ENCODE measurements at places on chromosomes 2 and 18.

- DNase-seq, result no peak
Observed at GRCh38 chr2:174608866-174609214, 11.2 kb upstream of the WIPF1 start.

- no peak for DNase-seq
Observed at GRCh38 chr2:208490492-208490891, 83.9 kb downstream of the PTH2R start.

GRCh38 chr2:37456479-37456878 lies 112.0 kb downstream of the QPCT start:
- no peak for DNase-seq

DNA sequence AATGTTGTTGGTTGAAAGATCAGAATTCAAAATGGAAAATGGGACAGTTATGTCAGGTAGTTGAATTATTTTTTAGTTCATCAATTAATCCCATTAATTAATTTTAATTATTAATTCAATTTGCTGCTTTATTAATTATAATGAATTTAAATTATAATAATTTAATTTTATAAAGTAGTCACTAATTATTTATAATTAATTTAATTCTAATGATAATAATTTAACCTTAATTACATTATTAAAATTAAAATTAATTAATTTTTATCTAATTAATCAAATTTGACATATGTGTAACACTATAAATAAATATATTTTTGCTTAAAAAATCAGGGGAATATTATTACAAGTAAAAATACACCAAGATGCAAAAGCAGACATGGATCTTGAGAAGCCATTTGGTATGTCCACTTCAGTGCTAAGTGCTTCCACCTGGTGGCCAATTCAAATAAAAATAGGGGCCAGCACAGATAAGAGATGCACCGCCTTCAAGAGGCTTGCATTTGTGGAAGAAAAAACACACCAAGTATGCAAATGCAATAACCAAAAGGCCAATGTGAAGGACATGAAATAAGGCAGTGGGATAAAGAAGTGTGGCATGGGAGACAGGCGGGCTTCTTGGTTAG lies 73.2 kb downstream of the MBP start:
- DNase-seq, result no peak

DNA sequence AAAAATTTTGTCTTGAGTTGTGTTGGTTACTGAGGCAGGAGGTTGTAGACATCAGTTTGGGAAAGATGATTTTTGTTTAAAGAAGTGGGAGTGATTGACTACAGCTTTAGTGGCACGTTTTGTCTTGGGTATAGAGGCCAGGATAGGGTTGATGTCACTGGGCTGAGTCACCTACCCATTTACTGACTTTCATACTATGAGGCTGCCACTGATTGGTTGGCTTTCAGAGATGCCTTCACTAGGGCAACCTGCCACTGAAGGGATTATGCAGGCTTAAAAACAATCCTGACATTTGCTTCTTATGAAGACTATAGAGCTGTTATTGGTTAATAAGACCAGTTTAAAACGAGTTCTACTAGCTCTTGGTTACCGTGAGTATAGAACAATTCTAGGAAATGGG lies 479.1 kb downstream of the SOX11 start:
- DNase-seq, result no peak

DNA sequence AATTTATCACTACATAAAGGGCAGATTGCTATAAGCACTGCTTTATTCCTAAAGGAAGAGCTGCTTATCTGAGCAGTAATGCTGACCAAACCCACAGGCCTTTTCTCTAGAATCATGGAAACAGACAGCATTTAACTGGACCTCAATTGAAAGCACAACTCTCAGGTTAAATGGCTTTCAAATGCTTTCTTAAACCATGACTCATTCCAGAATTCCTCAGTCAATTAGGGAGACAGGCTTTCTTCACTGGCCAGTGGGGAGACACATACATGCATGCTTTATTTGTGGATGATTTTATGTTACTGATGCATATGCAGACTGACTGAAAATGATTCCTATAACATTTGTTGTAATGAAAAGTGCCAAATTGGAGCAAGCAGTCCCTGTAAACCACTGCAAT lies 114.6 kb downstream of the ACVR1 start:
- DNase-seq, result no peak

GRCh38 chr2:118372886-118373830 lies 284.9 kb downstream of the INSIG2 start:
- DNase-seq, result no peak

- no peak for DNase-seq
Observed at GRCh38 chr2:219210886-219211362, 4.3 kb downstream of the ZFAND2B start.

DNA sequence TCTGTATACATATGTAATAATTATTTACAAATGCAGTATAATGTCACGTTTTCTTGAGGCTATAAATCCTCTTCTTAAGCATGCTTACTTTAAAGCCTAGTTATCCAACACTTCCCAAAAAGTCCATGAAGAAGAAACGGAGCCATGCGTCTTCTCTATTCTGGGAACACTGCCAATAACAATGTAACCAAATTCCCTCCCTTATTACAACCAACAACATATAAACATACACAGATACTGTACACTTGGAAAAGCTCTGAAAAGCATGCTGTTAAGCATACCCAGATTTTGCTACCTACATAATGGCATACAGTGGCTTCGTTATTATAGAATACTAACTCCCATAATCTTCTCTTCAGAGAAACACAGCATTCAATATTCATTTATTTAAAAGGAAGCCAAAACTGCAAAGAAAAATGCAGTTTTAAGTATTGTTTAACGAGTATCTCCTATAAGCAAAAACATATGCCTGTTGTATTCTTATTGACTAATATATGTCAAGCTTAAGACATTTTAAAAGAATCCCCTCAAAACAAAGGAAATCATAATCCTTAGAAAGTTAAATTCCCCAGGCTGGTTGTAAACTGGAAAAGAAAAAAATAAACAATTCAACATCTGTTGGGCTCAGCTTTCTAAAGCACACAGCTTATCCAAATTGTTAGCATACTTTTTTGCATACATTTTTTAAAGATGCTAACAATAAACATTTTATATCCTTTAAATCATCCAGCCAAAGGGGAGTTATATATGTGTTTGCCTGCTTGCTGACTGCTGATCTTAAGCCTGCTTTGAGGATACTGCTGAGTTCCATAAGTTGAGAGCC lies 83.4 kb downstream of the SLC25A12 start:
- DNase-seq, result no peak

- DNase-seq, result no peak
Observed at GRCh38 chr2:23394700-23395099, 9.7 kb downstream of the KLHL29 start.

DNA sequence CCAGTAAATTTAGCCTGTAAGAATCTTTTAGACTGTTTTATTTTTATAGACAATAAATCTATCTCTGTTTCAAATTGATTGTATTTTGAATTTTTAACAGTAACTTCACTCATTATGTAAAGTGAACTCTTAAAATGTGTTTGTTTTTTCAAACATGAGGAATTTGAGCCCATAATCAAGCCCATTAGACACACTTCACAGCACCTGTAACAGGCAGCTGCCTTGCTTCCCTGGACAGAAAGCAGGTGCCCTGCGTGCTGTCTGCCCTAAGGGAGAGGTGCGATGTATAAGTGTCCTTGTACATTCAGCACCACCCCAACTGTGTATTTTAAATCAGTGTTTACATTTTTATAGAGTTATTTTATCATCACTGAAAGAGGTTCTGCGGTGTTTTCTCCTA lies 186.5 kb upstream of the TPO start:
- DNase-seq, result no peak

DNA sequence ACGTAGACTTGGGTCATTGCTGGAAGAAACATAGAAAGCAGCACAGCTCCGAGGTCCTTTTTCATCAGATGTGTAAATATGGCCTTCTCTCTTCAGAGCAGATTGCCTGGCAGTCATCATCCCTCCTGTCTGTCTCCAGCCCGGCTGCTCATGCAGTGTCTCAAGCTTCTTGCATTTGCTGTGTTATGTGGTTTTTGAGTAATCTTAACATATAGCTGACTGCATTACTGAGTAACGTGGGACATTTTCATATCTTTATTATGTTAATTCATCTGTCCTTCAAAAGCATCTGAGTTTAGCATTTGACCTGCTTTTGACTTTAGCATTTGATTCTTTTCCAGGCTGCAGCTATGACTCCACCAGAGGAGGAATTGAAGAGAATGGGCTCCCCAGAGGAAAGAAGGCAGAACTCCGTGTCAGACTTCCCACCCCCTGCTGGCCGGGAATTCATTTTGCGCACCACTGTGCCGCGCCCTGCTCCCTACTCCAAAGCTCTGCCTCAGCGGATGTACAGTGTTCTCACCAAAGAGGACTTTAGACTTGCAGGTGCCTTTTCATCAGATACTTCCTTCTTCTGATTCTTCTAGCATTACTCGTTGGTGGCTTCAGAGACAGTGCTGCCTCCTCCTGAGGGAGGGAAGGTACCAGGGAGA lies 116.2 kb downstream of the RAB3GAP1 start:
- no peak for DNase-seq

DNA sequence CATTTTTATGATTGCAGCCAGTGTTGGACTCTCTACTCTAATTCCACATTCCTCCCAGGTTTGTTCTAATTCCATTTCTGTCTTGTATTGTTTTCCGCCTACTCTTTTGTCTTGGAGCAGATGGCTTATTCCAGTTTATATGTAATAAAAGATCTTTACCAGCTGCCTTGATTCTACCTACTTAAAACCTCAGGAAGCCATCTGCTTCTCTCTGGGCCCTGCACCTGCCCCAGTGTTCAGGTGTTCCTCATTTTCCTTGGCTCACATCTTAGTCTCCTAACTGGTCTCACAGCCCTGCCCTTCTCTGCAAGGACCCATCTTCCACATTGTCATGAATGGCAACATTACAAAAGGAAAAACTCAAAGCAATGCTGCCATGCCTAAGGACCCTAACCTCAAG lies 21.0 kb upstream of the IL37 start:
- DNase-seq, result no peak

DNA sequence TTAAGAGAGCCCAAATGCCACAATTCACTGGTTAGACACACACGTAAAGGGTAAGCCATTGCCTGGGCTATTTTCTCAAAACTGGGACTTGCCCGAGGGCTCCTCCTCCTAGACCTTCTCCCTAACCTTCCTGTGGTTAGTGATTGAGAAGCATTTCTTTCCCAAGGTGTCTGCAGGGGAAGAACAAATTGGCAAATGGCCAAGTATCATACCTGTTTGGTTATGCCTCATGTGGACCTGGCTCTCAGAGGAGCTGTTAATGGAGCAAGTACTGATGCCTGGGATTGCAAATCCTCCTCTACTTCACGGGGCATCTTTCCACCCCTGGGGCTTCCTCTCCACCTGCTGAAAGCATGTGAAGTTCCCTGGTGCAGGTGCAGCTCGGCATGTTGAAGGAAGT lies 187.5 kb upstream of the CYRIA start:
- DNase-seq, result no peak

DNA sequence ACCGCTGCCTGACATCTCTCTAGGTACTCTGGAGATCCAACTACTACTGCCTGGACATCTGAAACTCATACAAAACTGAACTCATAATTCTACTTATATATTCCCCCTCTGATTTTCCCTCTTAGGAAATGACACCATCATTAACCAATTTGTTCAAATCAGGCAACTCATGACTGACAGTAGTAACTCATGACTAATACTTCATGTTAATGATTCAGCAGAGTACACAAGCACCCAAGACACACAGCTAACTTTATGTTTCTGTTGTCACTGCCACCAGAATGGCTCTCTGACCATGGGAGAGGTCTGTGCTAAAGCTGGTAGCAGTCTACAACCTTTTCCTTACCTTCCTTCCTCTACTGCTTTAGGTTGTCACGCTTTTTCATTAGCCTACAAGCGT lies 91.1 kb downstream of the ITSN2 start:
- peak; percentile 19 for DNase-seq

DNA sequence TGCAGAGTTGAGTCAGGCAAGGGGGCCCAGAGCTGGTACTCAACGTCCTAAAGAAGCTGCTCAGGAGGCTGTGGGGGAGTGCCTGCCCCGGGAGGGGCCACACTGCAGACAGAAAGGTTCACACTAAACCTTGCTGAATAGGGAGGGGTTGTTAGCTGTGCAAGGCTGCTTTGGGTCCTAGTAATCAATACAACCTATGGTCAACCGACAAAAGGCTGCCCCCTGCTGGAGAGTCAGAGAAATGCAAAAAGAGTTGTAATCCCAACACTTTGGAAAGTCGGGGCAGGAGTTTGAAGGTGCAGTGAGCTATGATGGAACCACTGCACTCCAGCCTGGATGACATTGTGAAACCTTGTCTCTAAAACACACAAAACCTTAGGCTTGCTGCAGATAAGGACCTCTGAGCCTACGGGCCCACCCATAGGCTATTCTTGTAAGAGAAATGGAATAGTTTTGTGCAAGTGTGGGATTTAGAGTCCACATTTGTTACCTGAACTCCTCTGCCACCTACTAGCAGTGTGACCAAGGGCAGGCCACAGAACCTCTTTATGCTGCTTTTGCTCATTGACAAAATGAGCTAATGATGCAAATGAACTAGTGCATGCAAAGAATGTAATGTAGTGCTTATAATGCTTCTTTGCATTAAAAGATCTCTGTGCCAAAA lies 81.5 kb downstream of the PRPF40A start:
- DNase-seq, result peak; percentile 29

- DNase-seq, result no peak
Observed at GRCh38 chr2:241811201-241811951, 2.4 kb downstream of the NEU4 start.

DNA sequence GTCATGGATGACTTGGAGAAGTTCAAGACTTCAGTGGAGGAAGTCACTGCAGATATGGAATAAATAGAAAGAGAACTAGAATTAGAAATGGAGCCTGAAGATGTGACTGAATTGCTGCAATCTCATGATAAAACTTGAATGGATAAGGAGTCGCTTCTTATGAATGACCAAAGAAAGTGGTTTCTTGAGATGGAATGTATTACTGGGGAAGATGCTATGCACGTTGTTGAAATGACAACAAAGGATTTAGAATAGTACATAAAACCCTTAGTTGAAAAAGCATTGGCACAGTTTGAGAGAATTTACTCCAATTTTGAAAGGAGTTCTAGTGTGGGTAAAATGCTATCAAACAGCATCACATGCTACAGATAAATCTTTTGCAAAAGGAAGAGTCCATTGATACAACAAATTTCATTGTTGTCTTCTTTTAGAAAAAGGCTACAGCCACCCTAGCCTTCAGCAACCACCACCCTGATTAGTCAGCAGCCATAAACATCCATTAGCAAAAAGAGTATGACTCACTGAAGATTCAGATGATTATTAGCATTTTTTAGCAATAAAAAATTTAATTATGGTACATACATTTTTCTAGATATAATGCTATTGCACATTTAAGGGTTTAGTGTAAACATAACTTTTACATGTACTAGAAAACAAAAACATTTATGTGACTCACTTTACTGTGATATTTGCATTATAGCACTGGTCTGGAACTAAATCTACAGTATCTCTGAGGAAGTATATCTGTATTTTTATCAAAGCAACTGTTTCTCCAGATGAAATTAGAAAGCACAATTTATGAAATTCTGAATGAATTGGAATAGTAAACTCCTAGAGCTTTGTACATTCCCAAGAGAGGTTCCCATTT lies 110.5 kb upstream of the TACR1 start:
- DNase-seq, result no peak

DNA sequence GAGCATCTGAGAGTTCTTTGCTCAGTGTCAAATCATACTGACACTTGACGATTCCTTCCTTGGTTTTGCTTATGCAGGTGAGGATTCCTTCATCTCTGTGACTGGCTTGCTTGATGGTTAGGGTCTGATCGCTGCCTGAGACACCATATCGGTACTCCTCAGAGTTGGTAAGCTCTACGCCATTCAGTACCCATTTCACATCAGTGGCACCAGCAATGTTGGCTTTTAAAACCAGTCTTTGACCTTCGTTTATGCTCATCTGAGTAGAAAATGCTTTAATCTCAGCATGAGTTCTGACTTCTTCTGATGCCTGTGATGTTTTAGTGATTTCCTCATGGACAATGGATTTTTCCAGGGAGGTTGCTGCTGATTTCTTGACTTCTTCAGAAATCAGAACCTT lies 48.4 kb downstream of the PLEKHA3 start:
- no peak for DNase-seq

Measured in stromal cell of bone marrow (primary cell).